ENCODE measurements at places on chromosomes 11 and 22.

DNA sequence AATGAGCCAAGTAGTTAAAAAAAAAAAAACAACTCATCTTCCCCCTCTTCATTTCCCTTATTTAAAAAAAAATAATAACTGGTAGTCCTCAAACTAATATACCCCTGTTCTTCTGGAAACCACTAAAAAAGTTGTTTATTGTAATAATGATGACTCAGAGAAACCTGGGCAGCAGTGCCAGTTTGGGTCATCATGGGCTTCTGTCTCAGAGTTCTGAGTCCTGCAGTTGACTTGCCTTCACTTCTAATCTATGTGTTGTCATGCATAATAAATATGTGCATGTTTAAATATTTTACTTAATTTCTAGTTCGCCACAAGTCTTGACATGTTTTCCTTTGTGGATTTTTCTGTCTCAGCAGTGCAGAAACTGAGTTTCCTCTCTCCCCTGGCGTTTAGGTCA lies 46.8 kb downstream of the PPP2R1B start:
- DNase-seq: no peak

GRCh38 chr22:49555526-49555925 lies 272.1 kb downstream of the BRD1 start:
- DNase-seq: no peak

GRCh38 chr11:12715941-12716340 lies 41.7 kb downstream of the TEAD1 start:
- DNase-seq: no peak

GRCh38 chr22:43364169-43364435 lies 20.9 kb upstream of the SCUBE1 start:
- DNase-seq: no peak

- DNase-seq: no peak
Measured at GRCh38 chr11:122311216-122311755, 195.3 kb upstream of the BLID start.

- no peak for DNase-seq
Measured at GRCh38 chr11:93330446-93330984, at the start of gene DEUP1. Gene DEUP1, plus strand, starts transcription at chr11:93330742. Its CDS starts 1,518 bp downstream, at chr11:93332260.

GRCh38 chr22:22362936-22363335 lies 118.3 kb downstream of the VPREB1 start:
- DNase-seq: no peak

DNA sequence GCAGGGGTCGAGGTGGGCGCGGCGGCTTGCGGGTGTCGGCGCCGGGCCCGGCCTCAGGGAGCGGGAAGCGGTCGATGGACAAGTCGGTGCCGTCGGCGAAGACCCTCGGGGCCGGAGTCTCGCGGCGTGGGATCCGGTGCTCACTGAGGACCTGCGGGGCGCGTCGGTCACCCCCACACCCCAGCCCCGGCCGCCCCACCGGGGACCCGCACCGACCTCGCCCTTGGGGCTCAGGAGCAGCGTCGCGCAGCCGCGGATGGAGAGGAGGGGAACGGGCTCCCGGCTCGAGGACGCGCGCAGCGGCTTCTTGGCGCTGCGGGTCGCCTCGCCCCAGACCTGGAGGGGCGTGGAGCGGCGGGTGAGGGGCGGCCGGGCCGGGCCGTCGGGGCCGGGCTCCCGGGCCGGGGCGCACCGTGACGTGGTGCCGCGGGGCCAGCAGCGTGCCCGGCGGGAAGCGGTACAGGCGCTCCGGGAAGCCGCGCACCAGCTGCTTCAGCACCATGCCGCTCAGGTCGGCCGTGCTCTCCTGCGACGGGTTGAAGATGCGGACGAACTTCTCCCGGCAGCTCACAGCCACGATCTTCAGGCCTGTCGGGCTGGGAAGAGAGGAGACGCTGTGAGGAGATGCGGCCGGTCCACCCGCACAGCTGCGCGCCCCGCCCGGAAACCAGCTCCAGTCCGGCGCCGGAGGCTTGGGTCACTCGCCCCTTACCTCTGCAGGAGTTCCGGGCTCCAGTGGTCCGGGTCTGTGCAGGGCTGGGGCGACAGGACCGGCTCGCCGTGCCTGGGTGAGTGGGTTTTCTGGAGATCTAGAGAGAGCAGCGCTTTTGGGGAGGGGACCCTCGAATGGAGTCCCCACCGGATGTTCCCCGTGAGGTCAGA lies 4.5 kb downstream of the LMNTD2 start:
- DNase-seq: no peak

- no peak for DNase-seq
Measured at GRCh38 chr11:2136209-2136951, 2.8 kb downstream of the IGF2 start.

- peak; percentile 87 for DNase-seq
Measured at GRCh38 chr11:67271541-67272284, 5.4 kb downstream of the GRK2 start.

DNA sequence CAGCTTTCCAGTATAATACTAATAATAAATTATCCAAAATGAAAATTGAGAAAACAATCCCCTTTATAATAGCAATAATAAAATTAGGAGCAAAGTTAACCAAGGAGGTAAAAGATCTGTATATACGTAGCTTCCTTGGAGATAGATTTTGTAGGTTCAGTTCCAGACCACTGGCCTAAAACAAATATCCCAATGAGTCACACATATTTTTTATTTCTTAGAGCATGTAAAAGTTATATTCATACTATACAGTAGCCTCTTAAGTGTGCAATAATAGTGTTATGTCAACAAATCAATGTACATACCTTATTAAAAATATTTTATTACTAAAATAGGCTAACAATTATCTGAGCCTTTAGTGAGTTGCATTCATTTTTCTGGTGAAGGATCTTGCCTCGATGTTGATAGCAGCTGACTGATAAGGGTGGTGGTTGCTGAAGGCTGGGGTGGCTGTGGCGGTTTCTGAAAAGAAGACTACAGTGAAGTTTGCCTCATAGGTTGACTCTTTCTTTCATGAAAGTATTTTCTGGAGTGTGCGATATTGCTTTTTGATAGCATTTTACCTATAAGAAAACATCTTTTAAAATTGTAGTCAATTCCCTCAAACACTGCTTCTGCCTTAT lies 178.5 kb downstream of the ARHGAP42 start:
- DNase-seq: no peak

GRCh38 chr11:129224538-129224937 lies 32.4 kb upstream of the ARHGAP32 start:
- DNase-seq: no peak

GRCh38 chr11:13252438-13252837 lies 25.2 kb upstream of the BMAL1 start:
- DNase-seq: no peak
